ENCODE measurements at places on chromosomes 16 and 17.

DNA sequence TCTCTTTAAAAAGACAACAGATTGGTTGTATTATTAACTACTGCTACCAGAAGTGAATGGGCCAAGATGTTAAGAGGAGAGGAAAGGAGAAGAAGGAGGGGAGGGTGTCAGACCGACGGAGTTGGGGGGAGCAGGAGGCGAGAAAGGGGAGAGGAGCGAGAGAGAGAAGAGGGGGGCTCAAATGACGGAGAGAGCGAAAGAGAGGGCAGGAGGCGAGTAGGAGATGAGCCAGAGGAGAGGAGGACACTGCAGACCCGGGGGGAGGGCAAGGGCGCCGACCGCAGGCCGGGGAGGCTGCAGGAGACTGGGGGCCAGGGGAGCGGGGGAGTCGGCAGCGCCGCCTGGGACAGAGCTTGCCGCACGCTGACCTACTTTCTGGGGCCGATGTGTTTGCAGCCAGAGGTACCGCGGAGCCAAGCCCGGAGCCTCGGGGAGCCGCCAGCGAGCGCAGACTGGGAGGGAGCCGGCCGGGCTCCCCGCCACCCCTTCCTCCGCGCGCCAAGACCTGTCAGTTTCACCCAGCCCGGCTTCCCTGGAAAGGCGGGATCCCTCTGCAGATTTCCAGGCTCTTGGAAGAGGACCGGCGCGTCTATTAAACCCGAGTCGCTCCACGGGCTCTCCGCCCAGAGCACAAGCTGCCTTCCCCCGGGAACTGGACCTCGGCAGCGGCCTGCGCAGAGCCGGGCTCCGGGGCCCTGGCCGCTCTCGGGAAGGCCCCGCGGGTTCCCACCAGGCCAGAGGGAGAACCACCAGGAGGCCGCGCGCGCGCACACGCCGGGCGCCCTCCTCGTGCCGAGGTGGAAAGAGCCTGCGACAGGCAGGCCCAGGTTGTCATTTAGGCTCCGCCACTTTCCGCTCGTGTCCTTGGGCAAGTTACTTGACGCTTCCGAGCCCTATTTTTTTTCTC, 74.6 kb downstream of the CMC2 start:
- DNase-seq: no peak

- DNase-seq: no peak
Observed at GRCh38 chr17:75138519-75138918, 7.0 kb upstream of the NT5C start.

DNA sequence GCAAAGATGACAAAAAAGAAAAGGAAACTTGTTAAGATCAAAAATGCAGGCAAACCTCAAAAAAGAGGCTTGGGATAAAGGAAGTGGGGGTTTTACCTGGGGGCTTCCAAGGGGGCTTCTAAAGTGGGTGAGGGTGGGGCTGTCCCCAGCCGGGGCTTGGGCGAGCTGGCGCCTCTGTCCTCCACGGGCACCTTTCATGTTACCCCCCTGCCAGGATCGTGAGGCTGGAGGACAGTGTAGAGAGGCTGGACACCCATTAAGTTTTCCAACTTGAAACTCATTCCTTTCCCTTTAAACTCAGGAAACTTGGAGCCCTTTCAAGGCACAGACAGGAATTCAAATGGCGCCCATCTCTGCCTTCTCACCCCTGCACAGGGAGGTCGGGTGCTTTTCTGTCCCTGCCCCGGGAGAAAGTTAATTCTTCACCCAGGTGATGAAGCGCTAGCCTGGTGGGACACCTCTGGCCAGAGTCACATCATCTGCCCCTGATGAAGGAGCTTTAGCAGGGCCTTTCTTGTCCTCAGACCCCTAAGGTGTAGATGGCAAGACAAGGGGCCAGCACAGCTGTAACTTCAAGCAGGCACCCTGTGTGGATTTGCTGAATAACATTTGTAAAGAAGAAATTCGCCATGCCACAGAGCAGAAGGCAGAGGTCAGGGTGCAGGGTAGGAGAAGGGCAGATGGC, 87.3 kb downstream of the C16orf78 start:
- no peak for DNase-seq

GRCh38 chr17:65593855-65594845, 32.7 kb upstream of the AXIN2 start:
- no peak for DNase-seq

DNA sequence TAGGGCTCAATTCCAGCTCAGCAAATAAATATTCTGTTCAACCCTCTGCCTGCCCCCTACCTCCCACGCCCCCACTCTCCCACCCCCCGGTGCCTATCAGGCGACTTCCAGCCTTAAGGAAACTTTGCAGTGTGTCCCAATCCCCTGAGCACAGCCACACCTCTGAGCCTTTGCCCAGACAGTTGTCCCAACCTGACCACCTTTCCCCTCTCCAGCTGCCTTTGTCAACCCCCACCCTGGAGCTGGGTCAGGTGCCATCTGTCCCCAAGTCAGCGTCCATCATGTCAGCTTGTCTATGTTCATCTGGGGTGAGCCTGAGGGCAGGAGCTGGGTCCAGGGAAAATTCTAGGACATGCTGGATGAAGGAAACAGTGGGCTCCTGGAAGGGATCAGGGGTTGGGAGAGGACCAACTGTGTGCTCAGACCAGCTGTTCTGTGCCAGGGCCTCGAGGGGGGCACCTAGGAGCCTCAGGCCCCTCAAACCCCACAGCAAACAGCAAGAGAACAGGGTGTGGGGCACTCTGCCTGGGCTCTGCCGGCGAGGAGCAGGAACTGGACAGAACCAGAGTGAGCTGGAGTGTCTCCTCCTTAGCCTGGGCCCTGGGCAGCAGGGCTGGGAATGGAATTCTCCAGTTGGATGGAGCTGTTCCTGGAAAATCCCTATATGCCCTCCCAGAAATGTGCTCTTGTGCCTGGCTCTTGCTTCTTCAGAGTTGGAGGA, 17.8 kb downstream of the CDH16 start:
- no peak for DNase-seq
